Central memory CD8-positive, alpha-beta T cell (primary cell): ENCODE measurements at places on chromosomes 6 and 20.
A peak's percentile ranks its signal among the peaks of the same experiment; 100 is the strongest.

DNA sequence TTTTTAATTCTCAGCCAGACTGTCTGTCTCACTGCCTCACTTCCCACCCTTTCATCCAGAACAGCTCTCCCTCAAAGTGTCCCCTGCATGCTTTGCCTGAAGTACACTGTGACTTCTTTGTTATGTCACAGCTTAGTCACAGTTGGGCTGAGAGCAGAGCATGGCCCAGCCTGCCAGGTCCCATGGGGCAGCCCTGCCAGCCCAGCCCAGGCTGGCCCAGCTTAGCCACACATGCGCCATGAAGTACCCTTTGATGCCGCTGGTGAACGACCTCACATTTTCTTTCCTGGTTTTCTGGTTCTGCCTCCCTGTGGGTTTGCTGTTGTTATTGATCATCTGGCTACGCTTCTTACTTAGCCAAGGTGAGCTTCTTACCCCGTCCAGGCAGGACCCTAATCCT is at the start of gene ADIG:
ADIG (plus strand) TSS at position 185 of the 400 bp plus-strand sequence; CDS start at position 239, 54 bp downstream.
- no peak for DNase-seq
- H3K27me3 ChIP-seq, result no peaks in the 10 kb centered on the region
- H3K4me1 ChIP-seq, result peaks cover 8% of the 10 kb centered on the region

- peaks cover 52% of the 10 kb centered on the region for H3K27me3 ChIP-seq
- H3K27ac ChIP-seq, result no peak overlapping the region
- H3K4me1 ChIP-seq, result peaks cover 11% of the 10 kb centered on the region
- no peaks in the 10 kb centered on the region for H3K36me3 ChIP-seq
Observed at GRCh38 chr6:36339146-36339545, 2.5 kb upstream of the BNIP5 start.

- peaks cover 2% of the 10 kb centered on the region for H3K36me3 ChIP-seq
- no peak overlapping the region for H3K4me3 ChIP-seq
- no peak overlapping the region for H3K27ac ChIP-seq
- no peak for DNase-seq
Observed at GRCh38 chr6:90338409-90338808, 41.8 kb upstream of the BACH2 start.

- no peaks in the 10 kb centered on the region for H3K4me1 ChIP-seq
- DNase-seq, result no peak
- H3K27me3 ChIP-seq, result no peaks in the 10 kb centered on the region
- no peaks in the 10 kb centered on the region for H3K36me3 ChIP-seq
- no peak overlapping the region for H3K27ac ChIP-seq
Observed at GRCh38 chr20:22339091-22339881, 245.1 kb downstream of the FOXA2 start.

GRCh38 chr6:159854959-159855358 is 35.8 kb upstream of the MAS1 start:
- no peak overlapping the region for H3K4me3 ChIP-seq
- no peaks in the 10 kb centered on the region for H3K4me1 ChIP-seq
- DNase-seq, result no peak
- no peak overlapping the region for H3K27ac ChIP-seq
- H3K36me3 ChIP-seq, result peaks cover 2% of the 10 kb centered on the region

DNA sequence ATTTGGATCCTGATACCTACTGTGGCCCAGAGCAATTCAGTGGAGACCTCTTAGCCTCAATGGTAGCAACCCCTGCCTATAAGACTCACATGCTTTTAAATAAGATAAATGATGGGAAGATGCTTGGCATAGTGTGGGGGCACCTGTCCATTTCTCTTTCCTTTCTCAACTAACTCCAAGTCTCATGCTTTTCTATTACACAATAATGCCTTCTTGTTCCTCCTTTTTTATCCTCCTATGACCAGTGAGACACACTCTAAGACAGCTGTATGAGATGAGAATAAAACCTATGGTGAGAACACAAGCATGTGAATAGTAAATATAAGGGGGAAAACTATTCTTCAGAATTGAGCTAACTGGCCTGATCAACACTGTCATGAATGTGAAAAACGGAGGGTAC is 147.0 kb upstream of the STXBP5 start:
- no peak overlapping the region for H3K27ac ChIP-seq
- no peak overlapping the region for H3K4me3 ChIP-seq
- H3K36me3 ChIP-seq, result peaks cover 2% of the 10 kb centered on the region
- DNase-seq, result no peak
- no peaks in the 10 kb centered on the region for H3K4me1 ChIP-seq

GRCh38 chr6:168116975-168117899 is 38.2 kb upstream of the FRMD1 start:
- H3K27ac ChIP-seq, result no peak overlapping the region
- H3K4me1 ChIP-seq, result no peaks in the 10 kb centered on the region
- no peak for DNase-seq
- no peaks in the 10 kb centered on the region for H3K27me3 ChIP-seq
- H3K36me3 ChIP-seq, result no peaks in the 10 kb centered on the region

- no peak overlapping the region for H3K4me3 ChIP-seq
- H3K27ac ChIP-seq, result no peak overlapping the region
- no peaks in the 10 kb centered on the region for H3K4me1 ChIP-seq
- no peaks in the 10 kb centered on the region for H3K27me3 ChIP-seq
- no peak for DNase-seq
Observed at GRCh38 chr6:150874179-150874578, 8.7 kb downstream of the MTHFD1L start.

GRCh38 chr20:50312682-50313521 is 122.3 kb downstream of the CEBPB start:
- no peak overlapping the region for H3K27ac ChIP-seq
- H3K36me3 ChIP-seq, result no peaks in the 10 kb centered on the region
- peaks cover 47% of the 10 kb centered on the region for H3K27me3 ChIP-seq
- no peaks in the 10 kb centered on the region for H3K4me1 ChIP-seq
- no peak for DNase-seq

- no peak for DNase-seq
- no peaks in the 10 kb centered on the region for H3K27me3 ChIP-seq
- peaks cover 6% of the 10 kb centered on the region for H3K4me1 ChIP-seq
Observed at GRCh38 chr6:16092140-16092539, 36.7 kb upstream of the MYLIP start.

- peaks cover 20% of the 10 kb centered on the region for H3K27me3 ChIP-seq
- DNase-seq, result no peak
- H3K4me1 ChIP-seq, result no peaks in the 10 kb centered on the region
- no peaks in the 10 kb centered on the region for H3K36me3 ChIP-seq
- no peak overlapping the region for H3K27ac ChIP-seq
Observed at GRCh38 chr6:127460465-127460864, 1.3 kb upstream of the KIAA0408 start.

DNA sequence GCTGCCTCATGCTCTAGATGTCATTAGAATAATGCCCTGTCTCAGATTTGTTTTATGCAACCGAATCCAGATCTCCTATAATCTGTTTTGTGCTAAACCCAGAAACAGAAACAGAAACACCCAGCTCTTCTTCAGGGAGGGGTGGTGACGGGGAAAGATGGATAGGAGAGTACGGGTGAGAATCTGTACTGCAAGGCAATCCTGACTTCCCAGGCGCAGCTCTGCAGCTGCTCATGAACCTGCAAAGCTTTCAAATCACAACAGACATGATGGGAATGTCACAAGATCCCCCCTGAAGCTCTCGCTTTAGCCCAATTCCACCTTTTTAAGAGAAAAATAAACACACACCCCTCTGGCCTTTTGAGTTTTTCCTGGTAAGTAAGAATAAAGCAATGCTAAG is 71.5 kb downstream of the PPP1R3G start:
- H3K4me3 ChIP-seq, result no peak overlapping the region
- H3K27ac ChIP-seq, result no peak overlapping the region
- no peaks in the 10 kb centered on the region for H3K4me1 ChIP-seq
- DNase-seq, result no peak

GRCh38 chr6:7933794-7934193 is 23.2 kb upstream of the TXNDC5 start:
- H3K36me3 ChIP-seq, result no peaks in the 10 kb centered on the region
- peaks cover 12% of the 10 kb centered on the region for H3K27me3 ChIP-seq
- no peak for DNase-seq
- no peaks in the 10 kb centered on the region for H3K4me1 ChIP-seq

- H3K36me3 ChIP-seq, result peaks cover 8% of the 10 kb centered on the region
- DNase-seq, result no peak
- no peaks in the 10 kb centered on the region for H3K27me3 ChIP-seq
- peaks cover 51% of the 10 kb centered on the region for H3K4me1 ChIP-seq
- no peak overlapping the region for H3K4me3 ChIP-seq
Observed at GRCh38 chr6:122407712-122408111, 8.3 kb downstream of the HSF2 start.

- peaks cover 2% of the 10 kb centered on the region for H3K36me3 ChIP-seq
- no peak for DNase-seq
- H3K27me3 ChIP-seq, result no peaks in the 10 kb centered on the region
- no peaks in the 10 kb centered on the region for H3K4me1 ChIP-seq
- no peak overlapping the region for H3K27ac ChIP-seq
Observed at GRCh38 chr20:15380770-15381169, 1043.4 kb upstream of the FLRT3 start.

DNA sequence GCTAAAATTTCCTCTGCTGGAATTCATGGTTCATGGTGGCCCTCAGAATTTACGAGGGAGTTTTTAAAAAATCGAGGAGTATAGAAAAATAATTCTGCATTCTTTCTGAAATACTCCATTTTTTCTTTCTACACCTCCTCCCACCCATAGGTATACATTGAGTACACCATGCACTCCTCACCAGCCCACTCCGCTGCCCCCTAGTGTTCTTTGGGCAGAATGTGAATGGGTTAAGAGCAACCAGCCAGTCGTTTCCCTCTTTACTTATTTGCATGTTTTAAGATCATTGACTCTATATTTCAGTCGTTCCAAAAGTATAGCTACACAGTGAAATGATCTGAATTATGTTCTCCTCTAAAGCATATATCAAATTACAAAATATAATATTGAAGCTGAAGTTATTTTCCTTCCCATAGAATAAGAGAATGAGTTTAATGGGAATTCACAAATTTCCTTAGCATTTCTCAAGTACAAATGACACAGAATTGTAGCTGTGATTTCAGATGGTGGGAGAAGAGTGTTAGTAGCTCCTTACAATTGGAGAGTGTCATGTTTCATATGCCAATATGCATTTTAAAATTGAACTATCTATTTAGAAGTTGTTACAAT is 977.7 kb upstream of the SLC35B3 start:
- H3K4me1 ChIP-seq, result no peaks in the 10 kb centered on the region
- no peak overlapping the region for H3K27ac ChIP-seq
- DNase-seq, result no peak
- H3K36me3 ChIP-seq, result no peaks in the 10 kb centered on the region

DNA sequence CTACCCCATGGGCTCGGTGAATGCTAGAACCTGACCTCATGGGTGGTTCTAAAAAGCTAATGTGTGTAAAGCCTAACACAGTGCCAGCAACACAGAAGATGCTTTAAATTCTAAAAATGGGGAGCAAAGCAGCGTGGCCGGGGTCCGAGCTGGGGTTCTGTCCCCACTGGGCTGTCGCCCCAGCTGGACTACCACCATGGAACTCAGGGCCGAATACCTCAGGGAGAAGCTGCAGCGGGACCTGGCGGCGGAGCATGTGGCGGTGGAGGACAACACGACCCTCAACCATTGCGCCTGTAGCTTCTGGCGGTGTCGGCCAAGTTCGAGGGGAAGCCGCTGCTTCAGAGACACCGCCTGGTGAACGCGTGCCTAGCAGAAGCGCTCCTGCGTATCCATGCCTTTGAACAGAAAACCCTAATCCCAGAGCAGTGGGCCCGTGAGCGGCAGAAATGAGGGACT is 8.4 kb downstream of the SOX4 start:
- peaks cover 2% of the 10 kb centered on the region for H3K4me1 ChIP-seq
- H3K36me3 ChIP-seq, result peaks cover under 1% of the 10 kb centered on the region
- DNase-seq, result no peak

DNA sequence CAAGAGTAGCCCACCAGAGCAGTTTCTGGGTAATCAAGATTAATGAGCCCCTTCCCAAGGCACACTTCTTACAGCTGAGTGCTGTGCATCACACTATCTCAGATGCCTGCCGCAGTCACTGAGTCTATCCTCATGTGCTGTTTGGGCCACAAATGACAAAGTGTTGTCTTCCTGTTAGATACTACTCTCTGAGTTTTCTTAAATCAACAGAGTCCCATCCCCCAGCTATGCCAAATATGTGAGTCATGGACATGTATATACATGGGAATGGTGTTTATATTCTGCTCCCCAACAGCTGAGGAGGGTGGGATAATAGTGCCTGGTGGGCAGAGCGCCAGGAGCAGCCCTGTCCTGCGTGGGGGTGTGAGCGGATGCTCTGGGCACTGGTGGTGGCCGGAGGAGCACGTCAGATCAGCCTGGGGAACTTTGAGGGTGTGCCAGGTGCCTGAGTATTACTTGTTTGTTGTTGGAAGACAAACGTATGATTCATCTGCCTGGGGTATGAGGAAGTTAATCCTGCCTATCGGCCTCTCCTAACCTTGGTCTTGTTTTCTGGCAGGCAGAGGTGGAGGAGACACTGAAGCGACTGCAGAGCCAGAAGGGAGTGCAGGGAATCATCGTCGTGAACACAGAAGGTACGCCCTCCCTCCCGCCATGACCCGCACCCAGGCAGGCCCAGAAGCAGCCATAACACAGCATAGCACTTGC is 9.6 kb downstream of the DYNLRB1 start:
- no peak for DNase-seq
- H3K4me1 ChIP-seq, result peaks cover 42% of the 10 kb centered on the region
- no peaks in the 10 kb centered on the region for H3K27me3 ChIP-seq
- H3K27ac ChIP-seq, result peak overlapping the region; percentile 68
- no peak overlapping the region for H3K4me3 ChIP-seq

- H3K4me3 ChIP-seq, result no peak overlapping the region
- H3K36me3 ChIP-seq, result peaks cover 2% of the 10 kb centered on the region
- no peaks in the 10 kb centered on the region for H3K27me3 ChIP-seq
- no peak overlapping the region for H3K27ac ChIP-seq
Observed at GRCh38 chr6:105849746-105850145, 236.4 kb upstream of the PRDM1 start.

DNA sequence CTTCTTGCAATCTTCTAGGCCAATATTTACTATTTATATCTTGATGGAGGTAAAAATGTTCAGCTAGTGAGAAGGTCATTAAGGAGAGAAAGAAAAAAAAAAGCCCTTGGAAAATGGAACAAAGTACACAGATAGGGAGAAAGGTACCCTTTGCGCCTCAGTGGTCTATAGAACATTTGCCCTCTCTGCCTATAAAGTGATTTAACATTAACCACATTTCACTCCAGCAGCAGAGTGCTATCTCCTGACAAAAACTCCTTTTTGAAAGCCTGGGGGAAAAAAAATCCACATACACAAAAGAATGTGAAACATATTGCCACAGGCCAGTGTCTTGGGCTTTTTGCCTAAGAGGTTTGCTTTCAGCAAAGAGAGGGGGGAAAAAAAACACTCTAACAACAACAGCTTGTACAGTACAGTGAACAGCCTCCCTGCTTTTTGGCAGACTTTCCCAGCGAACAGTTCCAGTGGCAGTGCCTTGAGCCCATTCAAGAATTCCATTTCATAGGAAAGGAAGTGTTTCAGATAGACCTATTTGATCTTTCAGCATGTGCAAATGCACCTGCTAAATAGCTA is 695 bp downstream of the ARHGAP18 start:
- H3K27me3 ChIP-seq, result no peaks in the 10 kb centered on the region
- no peak for DNase-seq
- H3K36me3 ChIP-seq, result peaks cover 1% of the 10 kb centered on the region
- H3K27ac ChIP-seq, result peak overlapping the region; percentile 96
- peak overlapping the region; percentile 100 for H3K4me3 ChIP-seq

GRCh38 chr6:106512048-106512967 is 117.0 kb downstream of the RTN4IP1 start:
- peak; percentile 74 for DNase-seq
- H3K27me3 ChIP-seq, result no peaks in the 10 kb centered on the region
- H3K4me1 ChIP-seq, result peaks cover 52% of the 10 kb centered on the region
- peak overlapping the region; percentile 91 for H3K4me3 ChIP-seq
- H3K36me3 ChIP-seq, result peaks cover 7% of the 10 kb centered on the region
- H3K27ac ChIP-seq, result peak overlapping the region; percentile 88
